Trophoblast cell (in vitro differentiated cells and primary cell): ENCODE measurements at places on chromosomes 5 and 9.

GRCh38 chr5:77146896-77147295 lies 59.8 kb upstream of the ZBED3 start:
- H3K4me1 ChIP-seq: no peaks in the 10 kb centered on the region
- H3K4me3 ChIP-seq: no peak overlapping the region
- DNase-seq: no peak
- H3K36me3 ChIP-seq: no peaks in the 10 kb centered on the region

DNA sequence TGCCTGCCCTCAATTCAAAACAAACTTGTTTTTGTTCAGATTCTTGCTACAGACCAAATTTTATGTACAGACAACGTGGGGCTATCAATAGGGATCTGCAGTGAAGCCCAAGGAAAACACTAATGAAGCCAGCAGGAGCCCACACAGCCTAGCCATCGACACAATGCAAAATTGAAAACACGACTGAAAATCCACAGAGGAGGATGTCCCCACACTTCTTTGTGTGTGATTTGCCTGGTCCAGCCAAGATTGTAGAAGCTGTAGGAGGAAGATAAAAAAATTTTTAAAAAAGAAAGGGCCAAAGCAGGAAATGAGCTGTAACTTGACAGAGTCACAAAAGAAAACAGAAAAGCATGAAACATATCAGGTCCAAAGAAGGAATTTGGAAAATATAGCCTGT lies 34.8 kb downstream of the HTR4 start:
- no peaks in the 10 kb centered on the region for H3K36me3 ChIP-seq
- H3K27ac ChIP-seq: no peak overlapping the region
- no peaks in the 10 kb centered on the region for H3K27me3 ChIP-seq
- H3K4me1 ChIP-seq: peaks cover 7% of the 10 kb centered on the region
- no peak for DNase-seq
- no peak overlapping the region for H3K4me3 ChIP-seq

DNA sequence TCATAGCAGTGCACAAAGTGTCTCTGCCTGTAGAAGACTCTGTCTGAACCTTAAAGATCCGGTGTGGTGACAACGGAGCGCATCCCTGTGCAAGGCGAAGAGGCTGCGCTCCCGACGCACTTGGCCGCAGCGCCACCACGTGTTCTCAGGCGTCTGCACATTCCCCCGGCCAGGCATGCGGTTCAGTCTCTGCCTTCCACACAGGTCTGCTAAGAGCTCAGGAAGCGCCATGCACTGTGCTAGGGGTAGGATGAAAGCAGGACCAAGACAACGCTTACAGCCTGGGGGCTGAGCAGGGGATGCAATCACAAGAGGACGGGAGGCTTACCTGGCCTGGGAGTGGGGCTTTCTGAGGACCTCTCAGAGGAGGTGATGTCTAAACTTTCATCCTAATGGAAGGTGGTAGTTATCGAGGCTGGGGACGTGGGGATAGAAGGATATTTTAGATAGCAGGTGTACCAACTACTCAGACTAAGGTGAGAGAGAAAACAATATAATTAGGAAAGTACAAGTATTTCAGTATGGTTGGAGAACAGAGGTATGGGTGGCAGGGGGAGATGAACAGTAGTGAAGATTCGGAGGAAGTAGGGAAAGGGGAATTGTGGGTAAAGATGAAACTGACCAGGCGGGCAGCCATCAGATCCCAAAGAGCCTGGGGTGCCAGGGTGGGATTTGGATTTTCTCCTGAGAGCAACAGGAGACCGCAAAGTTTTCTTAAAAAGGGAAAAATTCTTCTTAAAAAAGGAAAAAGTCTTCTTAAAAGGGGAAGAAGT lies 13.3 kb downstream of the CAPSL start:
- no peaks in the 10 kb centered on the region for H3K36me3 ChIP-seq
- no peaks in the 10 kb centered on the region for H3K27me3 ChIP-seq
- H3K27ac ChIP-seq: no peak overlapping the region
- H3K4me1 ChIP-seq: no peaks in the 10 kb centered on the region

DNA sequence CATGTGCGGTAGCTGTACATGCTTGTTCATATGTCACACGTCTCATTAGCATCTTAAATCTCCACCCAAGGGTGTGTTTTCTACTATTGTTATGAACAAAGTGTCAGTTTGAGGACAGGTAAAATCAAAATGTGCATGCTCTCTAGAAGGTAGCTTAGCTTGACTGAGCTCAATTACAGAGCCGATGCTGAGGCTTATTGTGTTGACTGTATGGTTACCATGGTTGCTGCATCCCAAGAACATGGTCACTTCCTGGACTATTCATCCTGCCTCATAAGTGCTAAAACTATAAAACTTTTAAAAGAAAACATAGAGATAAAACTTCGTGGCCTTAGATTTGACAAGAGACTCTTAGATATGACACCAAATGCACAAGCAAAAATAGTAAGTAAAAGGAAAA lies 426.1 kb upstream of the CTNND2 start:
- no peaks in the 10 kb centered on the region for H3K36me3 ChIP-seq
- no peaks in the 10 kb centered on the region for H3K4me1 ChIP-seq
- no peak overlapping the region for H3K27ac ChIP-seq
- H3K27me3 ChIP-seq: no peaks in the 10 kb centered on the region
- DNase-seq: no peak

- peak; percentile 84 for DNase-seq
- H3K4me1 ChIP-seq: peaks cover 5% of the 10 kb centered on the region
- H3K27me3 ChIP-seq: no peaks in the 10 kb centered on the region
- no peak overlapping the region for H3K27ac ChIP-seq
- no peaks in the 10 kb centered on the region for H3K36me3 ChIP-seq
Observed at GRCh38 chr9:116589392-116590354, 97.4 kb upstream of the TRIM32 start.

DNA sequence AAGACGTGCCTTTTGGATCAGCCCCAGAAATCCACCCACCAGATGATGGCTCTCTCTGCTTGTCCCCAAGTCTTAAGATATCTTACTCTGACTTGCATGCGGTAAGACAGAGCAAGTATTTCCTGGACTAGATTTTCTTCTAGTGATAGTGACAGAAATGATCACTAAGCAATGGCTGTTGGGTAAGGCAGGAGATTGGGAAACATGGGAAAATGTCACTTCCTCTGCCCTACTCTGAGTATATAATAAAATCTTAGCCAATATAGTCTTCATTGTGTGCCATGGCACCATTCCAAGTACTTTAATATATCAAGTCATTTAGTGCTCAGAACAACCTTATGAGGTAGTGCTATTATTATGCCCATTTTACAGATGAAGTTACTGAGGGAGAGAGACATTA lies 31.0 kb upstream of the GNA14 start:
- no peak for DNase-seq
- no peaks in the 10 kb centered on the region for H3K27me3 ChIP-seq
- no peaks in the 10 kb centered on the region for H3K36me3 ChIP-seq
- H3K27ac ChIP-seq: no peak overlapping the region
- no peaks in the 10 kb centered on the region for H3K4me1 ChIP-seq

- H3K4me1 ChIP-seq: peaks cover 2% of the 10 kb centered on the region
- no peaks in the 10 kb centered on the region for H3K36me3 ChIP-seq
- H3K4me3 ChIP-seq: no peak overlapping the region
- no peak for DNase-seq
- no peak overlapping the region for H3K27ac ChIP-seq
Observed at GRCh38 chr9:115141612-115142011, 23.7 kb upstream of the TNC start.

- no peak for DNase-seq
- H3K27ac ChIP-seq: no peak overlapping the region
- no peaks in the 10 kb centered on the region for H3K36me3 ChIP-seq
- no peaks in the 10 kb centered on the region for H3K27me3 ChIP-seq
- peaks cover 8% of the 10 kb centered on the region for H3K4me1 ChIP-seq
- H3K4me3 ChIP-seq: no peak overlapping the region
Observed at GRCh38 chr5:134227776-134228175, 1.9 kb upstream of the PPP2CA start.

DNA sequence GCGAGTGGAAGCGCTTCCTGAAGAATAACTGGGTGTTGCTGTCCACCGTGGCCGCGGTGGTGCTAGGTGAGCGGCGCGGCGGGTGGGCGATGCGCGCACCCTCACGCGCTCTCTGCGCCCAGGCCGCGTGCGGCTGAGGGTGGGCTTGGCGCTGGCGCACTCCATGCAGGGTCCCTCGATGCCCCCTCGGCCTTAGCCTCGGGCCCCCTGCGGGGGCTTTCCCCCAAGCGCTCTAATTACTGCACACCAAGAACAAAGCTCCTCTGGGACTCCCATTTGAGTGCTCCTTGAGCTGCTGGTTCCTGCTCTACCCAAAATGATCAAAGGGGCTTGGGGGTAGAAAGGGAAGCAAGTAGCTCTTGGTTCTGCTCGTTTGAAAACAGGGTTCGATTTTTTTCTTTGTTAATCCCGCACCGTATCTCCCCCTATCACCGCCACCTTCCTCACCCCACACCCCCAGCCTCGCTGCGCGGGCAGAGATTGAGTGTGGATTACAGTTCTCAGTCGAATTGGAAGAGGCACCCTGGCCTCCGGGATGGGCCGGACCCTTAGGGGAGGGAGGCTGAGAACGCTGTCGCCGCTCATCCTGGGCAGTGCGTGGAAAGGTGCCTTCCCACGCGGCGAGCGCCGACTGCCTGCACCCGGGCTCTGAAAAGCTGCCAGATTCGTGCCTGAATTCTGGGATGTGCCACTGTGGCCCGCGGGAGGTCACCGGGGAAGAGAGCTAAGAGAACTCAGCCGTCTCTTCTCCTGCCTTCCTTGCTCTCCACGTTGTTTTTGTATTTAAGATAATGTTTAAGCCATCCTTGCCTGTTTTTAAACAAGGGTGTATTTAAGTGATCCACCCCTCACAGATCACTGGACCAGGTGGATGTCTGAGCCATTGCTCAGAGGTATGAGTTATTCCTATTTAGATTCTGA lies 697 bp downstream of the SLC1A1 start:
- peaks cover 28% of the 10 kb centered on the region for H3K27me3 ChIP-seq
- peaks cover 8% of the 10 kb centered on the region for H3K4me1 ChIP-seq
- no peak overlapping the region for H3K27ac ChIP-seq

GRCh38 chr5:43729846-43730478 lies 127.0 kb downstream of the NNT start:
- DNase-seq: peak; percentile 55
- no peak overlapping the region for H3K27ac ChIP-seq
- no peaks in the 10 kb centered on the region for H3K4me1 ChIP-seq
- H3K4me3 ChIP-seq: no peak overlapping the region
- no peaks in the 10 kb centered on the region for H3K27me3 ChIP-seq
